Lung microvascular endothelial cell (primary cell): ENCODE measurements at places on chromosomes 7 and 10.

DNA sequence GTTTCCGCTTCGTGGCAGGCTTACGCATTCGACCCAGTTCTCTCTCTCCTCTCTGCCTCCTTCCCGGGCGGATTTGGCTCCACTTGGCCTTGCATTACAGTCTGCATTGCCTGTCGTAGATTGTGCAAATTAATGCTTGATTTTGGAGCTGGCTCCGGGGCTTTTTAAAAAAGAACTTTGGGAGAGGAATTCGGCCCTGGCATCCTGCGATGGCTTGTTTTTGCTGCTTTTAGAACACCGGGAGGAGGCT lies 767 bp downstream of the EIF4EBP2 start:
- peak; percentile 45 for DNase-seq

DNA sequence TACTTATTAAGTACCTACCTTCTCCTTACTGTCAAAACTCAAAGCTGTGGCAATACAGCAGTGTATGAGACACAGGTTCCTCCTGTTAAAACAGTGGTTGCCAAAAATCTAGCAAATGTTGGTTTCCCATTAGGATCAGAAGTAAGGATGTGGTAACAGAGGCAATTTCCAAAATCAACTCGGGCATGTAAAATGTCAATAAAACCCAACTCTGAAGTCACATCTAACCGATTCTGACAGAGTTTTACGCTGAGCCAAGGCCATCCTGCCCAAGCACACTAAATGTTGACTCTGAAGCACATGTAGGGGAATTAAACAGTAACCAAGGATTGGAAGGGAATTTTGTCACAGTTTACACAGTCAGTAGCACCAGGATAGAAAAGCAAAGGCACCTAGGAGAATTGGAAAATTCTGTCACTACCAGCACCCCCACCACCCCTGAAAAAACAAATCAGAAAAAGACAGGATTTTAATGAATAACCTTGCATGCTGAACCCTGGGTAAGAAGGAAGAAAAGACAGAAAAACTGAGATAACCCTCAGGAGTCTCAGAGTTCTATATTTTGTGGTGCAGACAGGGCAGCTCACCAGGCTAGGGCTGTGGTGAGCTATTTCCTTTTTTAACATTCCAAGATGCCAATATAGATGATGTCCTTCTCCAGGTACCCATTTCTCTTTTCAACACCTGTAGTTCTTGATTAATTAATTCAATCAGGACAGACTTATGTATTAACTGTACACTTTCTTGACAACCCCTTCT lies 119.5 kb downstream of the DOCK4 start:
- no peak for DNase-seq

- no peak for DNase-seq
Observed at GRCh38 chr7:148868378-148868674, 15.8 kb downstream of the EZH2 start.

DNA sequence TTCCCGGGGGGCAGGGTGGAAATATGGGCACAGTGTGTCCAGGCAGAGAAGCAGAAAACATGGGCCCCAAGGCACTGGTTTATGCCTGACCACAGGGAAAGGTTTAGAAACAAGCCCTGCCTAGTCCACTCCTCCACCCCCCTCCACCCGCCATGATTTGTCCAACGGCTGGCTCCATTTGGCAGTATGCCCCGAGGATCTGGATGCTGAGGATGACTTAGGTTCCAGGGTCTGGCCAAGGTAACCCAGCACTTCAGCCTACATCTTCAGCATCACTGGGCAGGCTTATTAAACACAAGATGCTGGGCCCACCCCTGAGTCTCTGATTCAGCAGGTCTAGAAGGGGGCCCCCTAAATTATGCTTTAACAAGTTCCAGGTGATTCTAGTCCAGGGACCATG lies 121.9 kb downstream of the RALA start:
- no peak for DNase-seq

DNA sequence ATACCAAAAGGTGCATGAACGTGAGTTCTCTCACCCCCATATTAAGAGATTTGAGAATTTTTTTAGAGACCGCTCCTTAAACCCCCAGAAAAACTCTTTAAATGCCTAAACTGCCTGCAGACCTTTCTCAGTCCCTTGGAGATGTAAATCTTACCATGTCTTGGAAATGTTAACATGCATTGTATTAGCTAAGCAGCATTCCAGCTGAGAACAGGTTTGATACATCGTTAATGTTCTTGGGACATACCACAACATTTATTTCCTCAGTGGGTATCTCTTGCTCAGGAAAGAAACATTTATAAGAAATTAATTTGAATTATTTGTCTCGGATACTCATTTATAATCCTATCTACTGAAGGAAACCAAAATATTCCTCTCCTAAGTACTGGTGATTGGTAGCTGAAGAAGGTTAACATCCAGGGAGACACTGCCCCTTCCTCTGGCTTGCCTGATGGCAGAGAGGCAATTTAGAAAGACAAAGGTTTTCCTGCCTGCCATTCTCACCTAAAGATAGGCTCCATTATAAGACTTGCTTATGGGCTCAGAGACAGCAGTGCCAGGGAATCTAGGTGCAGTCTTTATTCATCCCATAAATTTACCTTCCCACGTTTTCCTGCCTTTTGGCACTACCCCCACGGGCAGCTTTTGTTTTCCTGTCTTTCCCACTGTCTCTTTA lies 141.2 kb downstream of the COBL start:
- DNase-seq = no peak

- DNase-seq = peak; percentile 68
Observed at GRCh38 chr10:113094114-113094486, 144.1 kb downstream of the TCF7L2 start.

DNA sequence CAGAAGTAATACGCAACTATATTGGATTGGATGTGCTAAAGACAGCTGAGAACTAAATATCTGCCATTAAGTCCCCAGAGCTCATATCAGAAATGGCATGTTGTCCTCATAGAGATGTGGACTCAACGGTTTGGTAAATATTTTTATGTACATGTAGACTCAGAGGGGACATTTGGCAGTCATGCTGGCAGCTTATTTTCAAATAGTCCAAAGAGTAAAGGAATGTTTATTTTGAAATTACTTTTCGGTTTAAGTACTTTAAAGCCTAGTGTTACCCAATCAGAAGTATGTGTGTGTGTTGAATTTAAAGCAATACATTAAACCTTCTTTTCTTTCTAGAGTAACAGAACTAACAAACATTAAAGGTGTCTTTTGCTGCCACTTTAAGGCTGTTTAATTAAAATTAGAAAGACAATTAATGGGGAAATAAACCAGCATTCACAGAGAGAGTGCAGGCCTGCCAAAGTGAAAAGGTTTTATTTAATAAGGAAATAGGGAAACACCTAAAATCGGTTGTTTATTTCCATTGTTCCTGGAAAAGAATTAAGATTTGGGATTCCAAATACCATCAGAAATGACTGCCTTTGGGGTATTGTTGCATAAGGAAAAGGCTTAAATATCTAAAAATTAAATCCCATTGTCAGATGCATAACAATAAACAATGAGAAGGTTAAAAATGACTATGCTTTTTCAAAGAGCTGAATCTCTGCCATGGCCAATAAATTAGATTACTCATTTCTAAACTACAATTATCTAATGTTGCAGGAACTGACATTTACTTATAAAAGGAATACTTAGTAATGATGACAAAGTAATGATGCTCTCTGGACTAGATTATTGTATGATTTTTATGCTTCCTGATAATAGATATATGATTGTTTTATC lies 113.4 kb upstream of the AHR start:
- no peak for DNase-seq

DNA sequence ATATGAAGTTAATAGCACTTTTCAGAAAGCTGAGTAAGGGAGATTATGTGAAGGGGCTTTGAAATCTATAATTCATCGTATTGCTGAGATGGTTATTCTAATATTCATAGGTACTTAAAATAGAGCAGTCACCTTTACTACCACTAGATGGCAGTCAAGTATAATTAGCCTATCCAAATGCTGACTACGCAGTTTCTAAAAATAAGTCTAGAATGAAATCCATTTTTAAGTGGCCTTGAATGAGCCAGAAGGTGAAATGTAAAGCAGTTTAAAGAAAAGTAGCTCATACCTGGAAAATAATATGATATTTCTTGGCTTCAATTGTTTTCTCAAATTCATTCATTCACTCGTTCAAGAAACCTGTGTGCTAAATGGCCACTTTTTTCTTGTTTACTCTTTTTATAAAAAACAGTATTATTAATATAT lies 1277.1 kb downstream of the GATA3 start:
- DNase-seq = peak; percentile 64

- no peak for DNase-seq
Observed at GRCh38 chr10:59688921-59689351, 20.7 kb downstream of the SLC16A9 start.

- no peak for DNase-seq
Observed at GRCh38 chr7:115635376-115635775, 395.2 kb downstream of the TFEC start.

DNA sequence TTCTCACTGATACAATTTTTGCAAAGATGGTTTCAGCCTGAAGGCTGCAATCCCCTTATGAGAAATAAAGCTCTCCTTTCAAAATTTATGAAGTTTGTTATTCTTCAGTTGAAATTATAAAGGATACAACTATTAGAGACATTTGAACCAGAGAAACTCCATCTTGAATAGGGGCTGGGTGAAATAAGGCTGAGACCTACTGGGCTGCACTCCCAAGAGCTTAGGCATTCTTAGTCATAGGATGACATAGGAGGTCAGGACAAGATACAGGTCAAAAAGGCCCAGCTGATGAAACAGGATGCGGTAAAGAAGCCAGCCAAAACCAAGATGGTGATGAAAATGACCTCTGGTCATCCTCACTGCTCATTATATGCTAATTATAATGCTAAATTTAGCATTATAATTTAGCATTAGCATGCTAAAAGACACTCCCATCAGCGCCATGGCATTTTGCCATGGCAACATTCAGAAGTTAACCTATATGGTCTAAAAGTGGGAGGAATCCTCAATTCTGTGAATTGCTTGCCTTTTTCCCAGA lies 22.4 kb upstream of the IFIT1B start:
- no peak for DNase-seq

DNA sequence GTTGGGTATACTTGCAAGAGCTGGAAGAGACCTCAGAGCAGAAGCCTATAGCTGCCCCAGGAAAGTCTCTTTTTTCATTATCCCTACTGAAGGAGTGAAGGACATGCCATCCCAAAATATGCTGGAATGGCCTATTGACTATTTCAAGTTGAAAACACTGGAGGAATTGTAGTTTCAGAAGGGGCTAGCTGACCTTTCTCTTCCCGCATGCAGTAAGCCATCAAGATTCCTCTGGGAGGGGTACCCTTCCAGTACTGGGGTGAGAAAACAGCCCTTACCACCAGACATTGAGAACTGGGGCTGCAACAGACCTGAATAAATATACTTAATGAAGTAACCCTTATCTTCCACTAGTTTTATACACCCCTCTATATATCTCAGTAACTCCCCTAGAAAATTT lies 41.7 kb downstream of the CHCHD3 start:
- DNase-seq = no peak

GRCh38 chr10:131546086-131546810 lies 234.7 kb upstream of the TCERG1L start:
- no peak for DNase-seq

DNA sequence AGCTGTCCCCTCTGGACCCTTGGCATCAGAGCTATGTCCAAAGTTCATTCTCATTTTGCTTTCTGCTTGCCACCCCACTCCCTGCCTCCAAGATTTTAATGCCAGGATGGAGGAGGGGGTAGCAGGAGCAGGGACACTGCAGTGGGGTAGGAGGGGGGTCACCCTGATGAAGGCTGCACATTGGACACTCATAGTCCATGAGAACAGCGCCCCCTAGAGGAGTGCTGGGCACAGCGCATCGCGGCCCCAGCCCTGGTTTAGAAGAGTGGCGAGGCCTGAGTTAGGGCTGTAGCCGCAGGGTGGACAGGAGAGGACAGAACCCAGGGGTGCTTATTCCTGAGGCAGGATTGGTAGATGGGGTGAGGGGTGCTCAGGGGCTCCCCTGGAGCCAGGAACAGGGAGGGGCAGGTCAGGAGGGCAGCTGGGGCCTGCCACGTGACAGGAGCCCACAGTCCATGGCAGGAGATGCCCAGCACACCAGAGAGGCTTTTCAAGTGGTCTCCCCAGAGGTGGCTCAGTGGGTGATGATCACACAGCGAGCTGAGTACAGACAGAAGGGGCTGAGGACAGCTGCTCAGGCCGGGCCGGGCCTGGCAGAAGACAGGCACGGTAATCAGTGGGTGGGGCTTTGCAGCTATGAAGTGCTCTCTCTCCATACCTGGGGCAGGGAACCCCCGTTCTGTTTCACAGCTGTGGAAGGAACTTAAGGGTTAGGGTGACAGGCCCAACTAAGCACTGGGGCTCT lies 71.4 kb downstream of the NEURL1 start:
- DNase-seq = peak; percentile 30

GRCh38 chr10:5094265-5095205 lies at the start of gene AKR1C3:
Gene AKR1C3, plus strand, starts transcription at chr10:5094414. Its CDS starts 31 bp downstream, at chr10:5094445.
- DNase-seq = peak; percentile 89

DNA sequence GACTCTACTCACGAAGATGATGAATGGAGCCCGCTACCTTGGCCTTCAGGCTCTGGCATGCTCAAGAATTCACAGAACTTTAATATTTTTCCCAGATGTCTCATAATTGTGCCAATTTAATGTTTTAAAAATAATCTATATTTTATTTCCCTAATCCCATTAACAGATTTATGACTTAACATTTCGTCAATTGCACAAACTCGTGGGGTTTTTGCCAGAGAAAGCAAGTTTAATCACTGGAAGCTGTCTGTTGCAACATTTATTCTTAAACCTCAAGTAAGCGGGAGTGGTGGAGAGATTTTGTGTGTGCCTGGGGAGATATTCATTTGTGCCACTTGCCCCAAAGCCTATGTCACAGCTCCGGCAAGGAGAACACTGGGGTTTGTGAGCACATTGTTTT lies 117.9 kb downstream of the TEX36 start:
- DNase-seq = no peak

GRCh38 chr10:126177417-126178030 lies 210.8 kb downstream of the ADAM12 start:
- no peak for DNase-seq

- DNase-seq = no peak
Observed at GRCh38 chr10:27072436-27073114, 27.7 kb downstream of the ANKRD26 start.

DNA sequence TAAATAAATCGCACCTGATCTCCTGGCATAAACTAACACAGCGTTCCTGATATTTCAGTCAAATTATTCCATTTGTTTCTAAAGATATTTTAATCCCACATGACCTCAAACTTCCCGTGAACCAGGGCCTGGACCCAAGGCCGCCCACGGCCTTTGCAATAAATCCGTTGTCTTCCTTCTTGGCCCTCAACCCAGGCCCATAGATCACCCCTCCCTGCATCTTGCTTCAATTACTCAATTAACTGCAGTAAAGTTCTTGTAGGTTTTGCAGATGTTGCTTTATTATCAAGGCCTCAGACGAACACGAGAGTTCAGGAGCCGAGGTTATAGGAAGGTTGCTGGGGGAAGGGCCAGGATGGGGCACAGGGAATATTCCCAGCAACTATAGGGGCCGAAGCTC lies 249.4 kb downstream of the RAB11FIP2 start:
- no peak for DNase-seq

- DNase-seq = no peak
Observed at GRCh38 chr10:61078542-61079275, 134.7 kb upstream of the RHOBTB1 start.

GRCh38 chr10:74750848-74751274 lies 75.5 kb upstream of the KAT6B start:
- no peak for DNase-seq

- DNase-seq = no peak
Observed at GRCh38 chr10:115056186-115056585, 37.0 kb upstream of the ATRNL1 start.
